ENCODE measurements at places on chromosomes 16 and 17.

GRCh38 chr16:34078691-34079090 lies 619.3 kb downstream of the TP53TG3F start:
- no peaks in the 10 kb centered on the region for H3K4me1 ChIP-seq
- no peak overlapping the region for H3K4me3 ChIP-seq
- no peaks in the 10 kb centered on the region for H3K27me3 ChIP-seq

GRCh38 chr16:28986492-28986891 lies 1.6 kb downstream of the LAT start:
- peaks cover 23% of the 10 kb centered on the region for H3K36me3 ChIP-seq
- no peak for DNase-seq
- H3K27ac ChIP-seq = peak overlapping the region; percentile 68
- no peaks in the 10 kb centered on the region for H3K27me3 ChIP-seq

DNA sequence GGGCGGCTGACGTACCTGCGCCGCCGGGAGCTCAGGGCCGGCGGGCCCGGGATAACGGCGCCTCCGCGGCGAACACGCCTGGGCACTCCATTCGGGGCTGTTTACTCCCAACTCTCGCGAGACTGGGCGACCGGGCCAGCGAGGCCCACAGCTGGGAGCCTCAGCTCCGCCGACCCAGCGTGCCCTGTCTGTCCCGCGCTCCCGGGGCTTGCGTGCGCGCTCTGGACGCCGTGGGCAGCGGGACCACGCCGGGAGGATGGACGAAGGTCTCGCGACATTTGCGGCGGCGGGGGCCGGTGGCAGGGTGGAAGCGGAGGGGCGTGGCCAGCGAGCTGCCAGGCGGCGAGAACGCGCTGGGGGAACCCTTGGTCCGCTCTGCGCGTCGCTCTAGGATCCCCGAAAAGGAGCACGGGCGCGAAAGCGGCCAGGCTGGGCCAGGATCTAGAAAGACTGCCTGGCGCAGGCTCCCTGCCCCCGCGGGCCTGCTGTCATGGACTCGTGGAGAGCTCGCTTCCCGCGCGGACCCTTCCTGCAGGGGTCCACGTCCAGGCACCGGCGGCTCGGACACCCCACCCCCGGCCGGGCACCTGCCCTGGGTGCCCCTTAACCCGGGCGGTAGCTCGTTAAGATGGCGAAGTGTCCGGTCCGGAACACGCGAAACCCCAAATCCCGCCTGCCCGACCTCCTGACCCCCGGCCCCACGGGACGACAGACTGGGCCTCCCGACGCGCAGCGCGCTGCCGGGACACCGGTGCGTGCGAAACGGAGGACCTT lies at the start of gene MBTPS1:
Gene MBTPS1 (minus strand): TSS at position 223 of the 774 bp plus-strand sequence. CDS start 15,159 bp downstream, outside the sequence.
- peak within 1 kb of the TSS; percentile 66 for H3K4me3 ChIP-seq
- peak; percentile 89 for DNase-seq
- no peaks in the 10 kb centered on the region for H3K36me3 ChIP-seq

DNA sequence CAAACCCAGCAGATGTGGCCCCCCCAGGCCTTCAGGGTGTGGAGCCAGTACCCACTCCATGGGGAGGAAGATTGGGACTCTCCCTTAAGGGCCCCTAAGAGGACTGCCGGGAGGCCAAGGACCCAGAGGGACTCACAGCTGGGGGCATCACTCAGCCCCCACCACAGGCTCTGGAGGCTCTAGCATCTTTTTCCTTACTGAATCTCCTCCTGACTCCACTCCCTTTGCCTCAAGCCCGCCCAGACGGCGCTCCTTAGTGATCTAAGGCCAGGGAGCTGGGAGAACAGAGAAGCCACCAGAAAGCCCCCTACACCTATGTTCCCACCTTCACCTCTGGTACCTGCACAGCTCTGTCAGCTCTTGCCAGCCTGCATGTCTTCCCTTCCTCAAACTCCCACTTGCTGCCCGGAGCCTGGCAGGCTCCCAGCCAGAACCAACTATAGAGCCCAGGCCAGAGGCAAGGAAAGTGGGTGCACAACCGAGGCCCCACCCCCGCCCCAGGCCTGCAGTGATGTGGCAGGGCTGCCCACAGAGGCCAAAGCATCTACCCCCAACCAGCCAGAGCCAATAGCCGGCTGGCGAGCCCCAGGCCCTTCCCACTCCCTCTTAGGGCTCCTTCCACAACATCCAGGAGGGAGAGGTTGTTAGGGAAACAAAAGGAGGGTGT lies 22.3 kb upstream of the MPO start:
- no peak overlapping the region for H3K27ac ChIP-seq
- H3K4me1 ChIP-seq = no peaks in the 10 kb centered on the region
- DNase-seq = no peak
- H3K27me3 ChIP-seq = no peaks in the 10 kb centered on the region
- H3K36me3 ChIP-seq = no peaks in the 10 kb centered on the region

DNA sequence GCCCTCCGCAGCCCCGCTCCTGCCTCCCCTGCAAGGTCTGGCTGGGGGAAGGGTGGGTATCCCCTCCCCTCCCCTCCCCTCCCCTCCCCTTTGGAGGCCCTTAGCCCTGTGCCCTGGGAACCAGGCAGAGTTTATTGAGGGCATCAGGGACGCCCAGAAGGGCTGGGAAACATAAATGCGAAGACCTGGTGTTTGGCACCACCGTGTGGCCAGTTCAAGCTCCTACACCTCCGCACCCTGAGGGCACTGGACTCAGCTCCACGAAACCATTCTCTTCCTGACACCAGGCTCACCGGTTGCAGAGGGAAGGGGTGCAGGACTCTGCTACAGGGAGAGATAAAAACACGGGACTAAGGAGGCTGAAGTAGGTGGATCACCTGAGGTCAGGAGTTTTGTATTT lies 1.0 kb upstream of the AIPL1 start:
- peak; percentile 14 for DNase-seq
- H3K27me3 ChIP-seq = peaks cover 5% of the 10 kb centered on the region
- H3K4me3 ChIP-seq = no peak overlapping the region
- H3K4me1 ChIP-seq = no peaks in the 10 kb centered on the region
- no peaks in the 10 kb centered on the region for H3K36me3 ChIP-seq

- H3K27ac ChIP-seq = no peak overlapping the region
- no peak overlapping the region for H3K4me3 ChIP-seq
- no peak for DNase-seq
These were observed 4.8 kb downstream of the ARRB2 start for GRCh38 chr17:4715063-4715744.

GRCh38 chr17:65035704-65036103 lies 20.8 kb downstream of the GNA13 start:
- peaks cover 28% of the 10 kb centered on the region for H3K4me1 ChIP-seq
- no peaks in the 10 kb centered on the region for H3K36me3 ChIP-seq
- no peak overlapping the region for H3K4me3 ChIP-seq
- H3K27me3 ChIP-seq = no peaks in the 10 kb centered on the region

GRCh38 chr16:83935005-83935857 lies 17.8 kb upstream of the OSGIN1 start:
- H3K4me1 ChIP-seq = peaks cover 17% of the 10 kb centered on the region
- H3K36me3 ChIP-seq = no peaks in the 10 kb centered on the region
- no peaks in the 10 kb centered on the region for H3K27me3 ChIP-seq
- no peak overlapping the region for H3K27ac ChIP-seq
- H3K4me3 ChIP-seq = no peak overlapping the region

All from esophagus squamous epithelium (tissue), 5 donors.